Muscle of arm (tissue), 14 donors: ENCODE measurements at places on chromosomes 7 and 10. TPM values are rescaled to one million over a fixed set of nuclear protein-coding genes. Genes with fewer than 3 reads are reported as not detected.

ZNF503 gene
- 9.2 TPM for polyA plus RNA-seq

CRHR2 gene
- polyA plus RNA-seq, result 2.5 TPM

- no peak for DNase-seq
Measured at GRCh38 chr10:17764142-17764541, 12.1 kb downstream of the TMEM236 start.

DNA sequence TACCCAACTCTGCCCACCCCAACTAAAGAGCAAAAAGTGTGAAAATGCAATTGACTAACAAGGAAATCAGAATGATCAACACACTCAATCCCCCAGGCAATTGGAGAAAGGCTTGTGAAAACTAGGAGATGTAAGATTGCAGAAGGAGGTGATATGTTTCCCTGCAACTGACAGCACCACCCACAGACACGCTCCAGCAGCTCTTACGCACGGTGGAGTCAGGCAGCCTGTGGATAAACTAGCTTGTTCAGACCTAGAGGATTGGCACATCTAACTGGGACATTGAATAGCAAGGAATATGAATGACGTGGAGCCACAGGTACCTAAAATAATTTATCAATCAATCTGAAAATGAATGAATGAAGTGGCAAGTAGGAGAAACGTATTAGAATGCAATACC is 125.7 kb upstream of the MYO3A start:
- DNase-seq, result no peak

- DNase-seq, result no peak
Measured at GRCh38 chr7:138565451-138566114, 105.5 kb downstream of the TRIM24 start.
